Fibroblast of lung (primary cell): ENCODE measurements at places on chromosomes 4 and X. TPM values are rescaled to one million over a fixed set of nuclear protein-coding genes. Genes with fewer than 3 reads are reported as not detected.

The AFF2 gene
- total RNA-seq = under 0.01 and 0.26 TPM in 2 replicates

- no peak for DNase-seq
Measured at GRCh38 chr4:138243369-138243768, 1.2 kb upstream of the SLC7A11 start.

The PI4K2B gene
- total RNA-seq = 11.3 and 21.0 TPM in 2 replicates

The MFAP3L gene
- 0.50 and 0.77 TPM in 2 replicates for total RNA-seq

DNA sequence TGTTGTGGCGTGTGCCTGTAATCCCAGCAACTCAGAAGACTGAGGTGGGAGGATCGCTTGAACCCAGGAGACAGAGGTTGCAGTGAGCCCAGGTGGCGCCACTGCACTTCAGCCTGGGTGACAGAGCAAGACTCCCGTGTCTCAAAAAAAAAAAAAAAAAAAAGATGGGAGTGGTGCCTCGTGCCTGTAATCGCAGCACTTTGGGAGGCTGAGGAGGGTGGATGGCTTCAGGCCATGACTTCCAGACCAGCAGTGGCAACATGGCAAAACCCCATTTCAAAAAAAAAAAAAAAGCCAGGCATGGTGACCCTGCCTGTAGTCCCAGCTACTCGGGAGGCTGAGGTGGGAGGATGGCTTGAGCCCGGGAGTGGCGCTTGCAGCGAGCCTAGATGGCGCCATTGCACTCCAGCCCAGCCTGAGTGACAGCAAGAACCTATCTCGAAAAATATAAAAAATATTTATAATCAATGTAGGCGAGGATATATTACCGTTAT lies 27.0 kb downstream of the EIF2S3 start:
- DNase-seq = peak; percentile 45

GRCh38 chr4:163556650-163557391 lies 62.3 kb downstream of the TMA16 start:
- DNase-seq = no peak

The MAGEB1 gene
- total RNA-seq = not detected in 2 replicates

GRCh38 chr4:138835832-138836533 lies 179.6 kb upstream of the NOCT start:
- peak; percentile 23 for DNase-seq

- DNase-seq = no peak
Measured at GRCh38 chr4:2338754-2339457, 77.0 kb upstream of the MXD4 start.

The AKAP14 gene
- not detected in 2 replicates for total RNA-seq

The EDA2R gene
- 15.7 and 21.0 TPM in 2 replicates for total RNA-seq

- DNase-seq = no peak
Measured at GRCh38 chrX:116493271-116493670, 30.5 kb upstream of the CT83 start.

The SAGE1 gene
- total RNA-seq = not detected in 2 replicates

The ATP7A gene
- 13.6 and 18.3 TPM in 2 replicates for total RNA-seq

DNA sequence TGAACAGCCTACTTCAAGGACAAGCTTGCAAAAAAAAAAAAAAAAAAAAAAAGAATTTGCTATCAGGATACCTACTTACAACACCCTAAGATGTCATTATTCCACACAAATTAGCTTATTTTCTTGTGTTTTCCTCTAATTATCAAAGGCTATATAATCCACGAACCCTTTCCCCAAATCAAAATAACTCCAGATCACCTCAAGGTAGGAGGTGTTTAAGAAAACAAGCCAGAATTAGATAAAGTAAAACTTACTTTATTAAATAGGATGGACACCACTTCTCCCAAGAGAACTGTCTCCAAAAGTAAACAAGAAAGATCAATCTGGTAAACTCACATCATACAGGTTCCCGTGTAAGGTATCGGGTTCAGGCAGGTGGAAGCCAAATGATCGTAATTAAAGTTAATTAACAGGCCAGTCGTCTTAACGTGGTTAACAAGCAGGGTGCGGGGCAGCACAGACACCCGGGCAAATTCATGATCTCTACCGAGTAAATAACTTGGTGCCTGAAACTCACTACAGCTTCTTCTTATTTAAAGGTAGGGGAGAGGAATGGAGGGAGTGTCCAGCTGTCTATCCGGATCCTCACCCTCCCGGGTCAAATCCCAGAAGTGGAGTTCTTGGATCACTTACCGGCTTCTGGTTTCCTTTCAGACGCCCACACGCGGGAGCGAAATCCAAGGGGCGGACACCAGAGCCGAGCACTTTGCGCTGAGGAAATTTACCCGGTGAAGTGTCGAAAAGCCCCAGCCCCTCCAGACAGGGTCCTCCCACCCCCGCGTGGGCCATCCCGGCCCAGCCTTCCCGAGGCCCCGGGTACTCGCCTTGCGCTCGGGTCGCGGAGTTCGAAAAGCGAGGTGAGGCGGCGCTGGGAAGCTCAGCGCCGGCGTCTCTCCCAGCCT lies 708 bp downstream of the ARAP2 start:
- DNase-seq = peak; percentile 64

DNA sequence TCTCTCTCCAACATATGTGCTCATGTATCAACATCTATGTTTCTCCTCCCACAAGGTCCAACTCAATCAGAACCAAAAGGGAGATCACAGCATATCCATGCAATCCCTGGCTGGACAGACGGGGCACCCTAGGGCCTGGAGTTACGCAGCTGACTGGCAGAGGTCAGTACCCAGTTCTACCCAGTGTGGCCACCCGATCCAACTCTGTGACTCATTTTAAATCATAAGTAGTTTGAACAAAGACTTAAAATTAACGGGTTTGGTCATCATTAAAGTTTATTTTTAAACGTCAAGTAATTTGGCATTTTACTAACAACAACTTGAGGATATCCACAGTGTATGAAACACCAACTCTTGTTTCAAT lies 59.5 kb downstream of the APBB2 start:
- DNase-seq = no peak

DNA sequence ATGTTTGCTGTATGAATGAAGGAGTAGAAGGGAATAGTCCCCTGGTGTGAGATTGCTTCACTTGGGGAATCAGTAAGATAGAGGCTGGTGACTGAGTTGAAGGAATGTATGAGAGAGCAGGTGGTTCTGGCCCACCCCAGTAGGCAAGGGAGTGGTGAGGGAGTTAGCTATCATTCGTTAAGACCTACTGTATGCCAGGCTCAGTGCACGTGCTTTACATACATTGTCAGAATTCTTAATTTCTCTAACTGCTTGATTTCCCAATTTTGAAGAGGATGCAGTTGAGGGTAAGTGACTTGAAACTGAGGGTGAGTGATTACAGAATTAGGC lies 700 bp downstream of the VMA21 start:
- peak; percentile 7 for DNase-seq

DNA sequence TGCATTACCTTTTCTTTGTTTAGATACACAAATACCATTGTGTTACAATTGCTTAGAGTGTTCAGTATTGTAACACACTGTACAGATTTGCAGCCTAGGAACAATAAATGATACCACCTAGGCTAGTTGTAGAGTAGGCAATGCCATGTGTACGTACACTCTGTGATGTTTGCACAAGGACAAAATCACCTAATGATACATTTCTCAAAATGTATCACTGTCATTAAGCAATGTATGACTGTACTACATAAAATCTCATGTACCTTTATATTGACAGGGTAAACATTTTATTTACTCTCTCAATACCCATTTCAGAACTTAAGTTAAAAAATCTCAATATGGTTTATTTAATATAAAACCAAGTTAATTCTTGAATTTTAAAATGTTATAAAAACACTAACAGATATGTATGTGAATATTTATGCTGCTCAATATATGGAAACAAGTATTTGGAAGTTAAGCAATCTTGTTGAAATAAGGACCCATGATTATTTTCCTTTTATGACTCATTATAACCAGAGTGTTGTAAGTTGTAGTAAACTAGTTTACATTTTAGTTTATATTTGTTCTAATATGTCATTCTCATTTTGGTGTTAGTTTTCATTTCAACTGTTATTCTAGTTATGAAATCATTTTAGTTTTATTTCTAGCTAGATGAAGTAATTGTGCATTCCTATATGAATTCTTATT lies 409.2 kb downstream of the TLL1 start:
- no peak for DNase-seq
